ENCODE measurements at places on chromosomes 4 and X.

DNA sequence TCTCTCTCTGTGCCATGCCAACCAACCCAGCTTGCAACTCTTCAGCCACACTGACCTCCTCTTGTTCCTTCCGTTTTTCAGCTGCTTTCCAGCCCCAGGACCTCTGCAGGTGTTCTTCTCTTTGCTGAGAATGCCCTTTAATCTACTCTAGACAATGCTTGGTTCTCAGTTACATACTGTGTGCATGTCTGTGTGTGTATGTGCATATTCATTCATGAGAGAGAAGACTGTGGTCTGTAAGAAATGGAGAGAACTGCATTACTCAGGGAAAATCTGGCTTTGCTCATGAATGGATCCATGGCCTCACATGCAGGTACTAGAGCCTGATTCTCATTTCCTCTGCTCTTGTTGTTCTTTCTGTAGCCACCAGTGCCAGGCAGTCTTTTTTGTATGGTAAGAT lies 636.9 kb upstream of the TENM3 start:
- no peak for DNase-seq

- DNase-seq: no peak
Measured at GRCh38 chr4:14653338-14653737, 348.9 kb upstream of the CPEB2 start.

- DNase-seq: no peak
Measured at GRCh38 chrX:12865359-12865758, 1.5 kb upstream of the TLR7 start.

DNA sequence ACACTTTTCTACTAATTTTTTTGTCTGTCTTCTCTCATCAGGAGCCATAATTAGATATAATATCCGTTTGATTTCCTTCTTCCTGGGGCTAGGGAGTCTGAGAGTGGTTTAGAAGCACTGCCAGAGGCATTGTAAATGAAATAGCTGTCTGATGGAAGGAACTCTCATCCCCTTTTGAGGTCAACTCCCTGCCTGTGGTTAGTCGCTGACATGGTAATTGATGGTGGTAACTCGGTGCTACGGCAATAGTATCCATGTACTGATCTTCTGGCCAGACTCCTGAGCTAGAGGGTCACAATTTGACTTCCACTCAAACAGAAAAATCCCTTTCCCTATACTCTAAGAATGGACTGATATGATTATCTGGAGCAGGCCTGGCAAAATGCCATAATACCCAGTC lies 108.1 kb upstream of the TRPC5 start:
- DNase-seq: no peak

DNA sequence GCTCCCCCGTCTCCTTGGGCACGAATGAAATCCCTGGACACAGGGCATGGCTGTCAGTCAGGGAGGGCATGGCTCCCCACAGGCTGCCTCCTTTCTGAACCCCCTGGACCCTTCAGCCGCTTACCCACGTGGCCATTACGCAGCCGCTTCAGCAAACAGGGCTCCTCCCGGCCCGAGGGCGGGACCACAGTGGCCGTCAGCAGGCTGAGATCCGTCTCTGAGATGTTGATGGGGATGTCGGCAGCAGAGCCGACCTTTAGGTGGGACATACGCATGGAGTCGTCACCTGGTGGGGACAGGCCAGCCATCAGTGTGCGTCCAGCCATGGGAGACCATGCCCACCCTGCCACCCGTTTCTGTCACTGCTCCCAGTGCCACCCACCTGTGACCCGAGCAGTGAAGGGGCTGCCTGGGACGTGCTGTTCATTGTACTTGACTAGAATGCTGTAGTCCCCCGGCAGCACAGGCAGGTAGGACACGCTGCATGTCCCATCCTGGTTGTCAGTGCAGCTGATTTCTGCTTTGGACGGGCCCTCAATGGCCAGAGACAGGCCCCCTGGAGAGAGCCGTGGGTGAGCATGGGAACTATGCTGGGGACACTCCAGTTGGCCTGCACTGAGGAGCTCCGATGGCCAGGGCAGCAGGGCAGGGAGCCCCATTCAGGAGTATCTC lies 21.1 kb downstream of the FLNA start:
- DNase-seq: no peak

GRCh38 chr4:109978704-109979454 lies 66.2 kb downstream of the EGF start:
- DNase-seq: no peak

- DNase-seq: no peak
Measured at GRCh38 chr4:10671366-10671765, 13.2 kb downstream of the CLNK start.

GRCh38 chrX:5644776-5645175 lies 583.9 kb downstream of the NLGN4X start:
- DNase-seq: no peak

DNA sequence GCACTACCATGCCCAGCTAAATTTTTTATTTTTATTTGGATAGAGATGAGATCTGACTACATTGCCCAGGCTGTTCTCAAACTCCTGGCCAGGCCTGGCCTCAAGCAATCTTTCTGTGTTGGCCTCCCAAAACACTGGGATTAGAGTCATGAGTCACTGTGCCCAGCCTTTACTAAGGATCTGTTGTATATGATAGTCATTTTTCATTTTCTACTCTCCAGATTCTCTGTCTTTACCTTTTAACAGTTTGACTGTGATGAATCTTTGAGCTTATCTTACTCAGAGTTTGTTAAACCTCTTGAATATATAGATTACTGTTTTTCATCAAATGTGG lies 161.8 kb downstream of the FNIP2 start:
- no peak for DNase-seq

- DNase-seq: no peak
Measured at GRCh38 chrX:2188330-2188792, 312.4 kb downstream of the DHRSX start.

GRCh38 chr4:189021831-189022230 lies 882.6 kb downstream of the TRIML1 start:
- no peak for DNase-seq

Measured in NCI-H1048 (cell line).